ENCODE measurements at places on chromosomes 3 and 15.

DNA sequence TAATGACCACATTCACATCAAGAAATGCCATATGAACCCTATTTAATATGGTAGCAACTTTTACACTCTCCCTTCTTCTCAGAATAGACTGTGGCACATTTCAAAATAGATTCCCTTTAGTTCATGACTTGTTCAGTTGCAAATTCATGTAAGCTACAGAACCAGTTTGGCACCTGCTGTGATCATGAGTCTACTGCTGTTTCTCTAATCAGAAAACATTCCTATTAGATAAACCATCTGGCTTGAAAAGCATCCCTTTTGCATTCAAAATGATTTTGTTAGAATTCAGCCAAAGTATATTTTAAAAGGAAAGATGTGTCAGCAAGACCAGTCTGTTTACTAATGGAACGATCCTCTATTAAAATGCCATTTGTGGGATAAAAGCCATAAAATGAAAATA lies 304.4 kb downstream of the BCHE start:
- DNase-seq = no peak

DNA sequence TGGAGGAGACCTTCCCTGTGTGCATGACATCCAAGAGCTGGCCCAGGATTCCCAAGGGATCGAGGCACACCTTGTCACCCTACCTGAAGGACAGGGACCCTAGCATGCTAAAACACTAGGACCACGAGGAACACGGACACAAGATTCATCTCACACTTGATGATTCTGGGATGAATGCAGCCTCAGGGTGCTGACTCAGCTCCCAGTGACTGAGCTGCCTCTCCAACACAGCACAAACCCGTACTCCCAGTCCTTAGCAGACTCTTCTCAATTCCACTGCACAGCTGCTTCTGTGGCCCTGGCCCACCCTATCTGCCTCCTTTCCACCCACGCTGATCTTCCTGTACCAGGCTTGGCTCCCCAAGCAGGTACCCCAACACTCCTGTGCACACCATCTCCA lies 9.1 kb upstream of the OXTR start:
- no peak for DNase-seq

DNA sequence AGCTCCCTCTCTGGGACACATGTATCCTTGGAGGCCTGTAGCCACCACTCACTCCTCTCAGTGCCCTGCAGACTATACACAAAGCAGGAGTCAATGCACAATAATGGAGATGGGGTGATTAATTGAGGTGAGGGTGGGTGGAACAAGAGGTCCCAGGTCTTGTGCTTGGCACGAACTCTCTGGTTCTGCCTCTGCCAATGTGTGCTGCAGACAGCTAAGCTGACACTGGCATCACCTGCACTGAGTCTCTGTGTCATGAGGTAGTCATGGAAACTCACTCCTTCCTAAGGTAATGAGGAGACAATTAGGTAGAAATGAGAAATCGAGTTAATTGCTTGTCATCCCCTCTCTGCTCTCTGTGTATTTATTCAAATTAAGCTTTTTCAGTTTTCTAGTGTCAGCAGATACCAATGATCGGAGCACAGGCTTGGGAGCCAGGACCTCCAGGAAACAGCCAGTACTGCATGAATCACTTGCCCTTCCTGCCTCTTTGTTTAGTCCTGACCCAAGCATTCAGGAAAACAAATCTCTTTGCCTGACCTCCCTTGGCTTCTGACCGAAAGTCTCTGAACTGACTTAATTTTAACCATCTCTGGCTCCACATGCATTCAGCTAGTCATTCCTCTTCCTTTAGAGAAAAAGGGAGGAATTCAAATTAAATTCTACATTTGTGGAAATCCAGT lies 56.7 kb downstream of the DRD3 start:
- DNase-seq = no peak

DNA sequence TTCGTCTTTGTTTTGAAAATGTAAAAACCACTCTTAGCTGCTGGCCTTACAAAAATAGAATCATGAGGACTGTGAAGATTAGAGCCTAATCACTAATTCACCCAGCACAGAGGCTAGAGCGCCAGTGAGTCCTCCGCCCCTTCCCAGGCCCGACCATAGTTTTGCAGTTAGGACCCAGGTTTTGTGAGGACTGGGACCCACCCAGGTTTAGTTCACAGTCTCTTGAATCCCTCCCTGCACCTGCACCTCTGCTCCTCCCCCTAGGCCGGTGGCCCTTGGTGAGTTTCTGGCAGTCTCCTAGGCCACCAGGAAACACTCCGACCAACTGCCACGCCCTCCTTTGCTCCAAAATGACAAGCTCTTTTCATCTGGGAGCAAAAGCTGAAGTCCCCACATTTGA lies 136.0 kb upstream of the CCDC54 start:
- no peak for DNase-seq

- DNase-seq = peak; percentile 79
These were observed 17.6 kb upstream of the CYP11A1 start for GRCh38 chr15:74384881-74385643.

All from GM12891 (cell line).